ENCODE measurements at places on chromosomes 3 and 15. TPM values are rescaled to one million over a fixed set of nuclear protein-coding genes. Genes with fewer than 3 reads are reported as not detected.
A peak's percentile ranks its signal among the peaks of the same experiment; 100 is the strongest.

DNA sequence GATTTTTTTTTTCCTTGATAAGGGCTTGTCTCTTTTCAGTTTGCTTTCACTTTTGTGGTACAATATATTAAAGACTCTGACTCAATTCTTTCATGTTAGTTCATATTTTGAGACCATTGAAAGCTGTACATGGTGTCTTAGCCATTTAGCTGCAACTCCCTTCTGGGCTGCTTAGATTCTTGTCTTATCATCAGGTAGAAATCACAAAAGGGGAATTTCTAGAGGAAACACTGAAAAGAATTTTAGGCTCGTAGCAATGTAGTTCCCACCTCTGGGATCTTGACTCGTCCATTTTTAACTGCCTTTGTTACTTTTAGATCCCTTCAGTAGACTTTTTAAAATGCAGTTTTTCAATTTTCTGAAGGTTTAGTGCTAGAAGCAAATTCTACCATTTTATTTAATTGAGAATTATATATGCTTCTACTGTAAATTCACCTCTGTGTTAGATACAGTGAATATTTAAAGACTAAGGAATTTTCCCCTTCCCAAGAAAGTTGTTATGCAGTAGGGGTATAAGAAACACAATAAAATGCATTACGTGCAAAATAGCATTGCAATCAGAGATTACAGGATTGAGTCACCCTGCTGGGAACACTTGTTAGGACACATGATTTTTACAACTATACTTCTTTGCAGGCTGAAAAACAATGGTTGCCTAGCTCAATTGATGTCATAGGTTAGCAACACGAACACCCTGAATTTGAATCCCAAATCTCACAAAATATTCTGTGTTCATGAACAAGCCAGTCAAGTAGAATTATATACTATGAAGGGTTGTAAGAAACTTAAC is 772.7 kb downstream of the PDCD6IP start:
- no peak for DNase-seq
- H3K4me1 ChIP-seq: no peaks in the 10 kb centered on the region
- no peaks in the 10 kb centered on the region for H3K27me3 ChIP-seq
- no peak overlapping the region for H3K4me3 ChIP-seq
- H3K36me3 ChIP-seq: no peaks in the 10 kb centered on the region
- no peak overlapping the region for H3K27ac ChIP-seq

Gene HGD
- not detected for total RNA-seq

DNA sequence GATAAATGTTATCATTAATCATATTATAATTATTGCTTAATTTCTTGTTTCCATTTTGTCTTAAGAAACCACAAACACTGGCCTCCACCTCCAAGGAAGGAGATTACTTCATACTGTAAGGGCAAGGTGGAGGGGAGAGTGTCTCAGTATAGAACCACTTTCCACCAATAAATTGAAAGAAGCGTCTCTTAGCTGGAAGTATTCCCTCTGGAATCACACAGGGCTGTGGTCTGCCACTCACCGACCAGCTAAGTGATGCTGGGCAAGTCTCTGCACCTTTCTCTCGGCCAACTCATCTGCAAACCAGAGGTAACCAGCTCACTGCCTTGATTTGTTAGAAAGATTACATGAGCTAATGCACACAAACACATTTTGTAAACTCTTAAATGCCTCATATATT is 63.1 kb downstream of the EIF4E3 start:
- H3K27ac ChIP-seq: no peak overlapping the region
- H3K4me1 ChIP-seq: peaks cover 41% of the 10 kb centered on the region
- H3K27me3 ChIP-seq: no peaks in the 10 kb centered on the region
- H3K4me3 ChIP-seq: no peak overlapping the region
- H3K36me3 ChIP-seq: no peaks in the 10 kb centered on the region

DNA sequence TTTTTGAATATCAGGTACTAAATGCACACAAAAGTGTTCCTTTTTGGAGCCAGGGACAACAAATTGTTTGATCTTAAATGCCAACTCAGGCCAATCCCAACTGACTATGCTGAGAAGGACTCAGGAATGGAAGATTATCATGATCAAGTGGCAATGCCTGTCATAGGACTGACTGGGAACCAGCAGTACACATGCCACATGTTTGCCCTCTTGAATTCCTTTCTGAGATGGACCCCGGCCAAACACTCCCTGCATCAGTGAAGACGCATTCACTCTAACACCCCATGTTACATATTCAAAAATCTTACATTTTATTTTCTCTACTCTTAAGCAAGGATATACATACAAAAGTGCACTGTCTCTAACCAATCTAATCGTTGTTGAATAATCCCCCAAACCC is 36.1 kb downstream of the CLDN18 start:
- H3K27ac ChIP-seq: no peak overlapping the region
- H3K4me3 ChIP-seq: no peak overlapping the region
- no peaks in the 10 kb centered on the region for H3K4me1 ChIP-seq
- H3K27me3 ChIP-seq: no peaks in the 10 kb centered on the region

Gene FBXO40
- not detected for total RNA-seq

DNA sequence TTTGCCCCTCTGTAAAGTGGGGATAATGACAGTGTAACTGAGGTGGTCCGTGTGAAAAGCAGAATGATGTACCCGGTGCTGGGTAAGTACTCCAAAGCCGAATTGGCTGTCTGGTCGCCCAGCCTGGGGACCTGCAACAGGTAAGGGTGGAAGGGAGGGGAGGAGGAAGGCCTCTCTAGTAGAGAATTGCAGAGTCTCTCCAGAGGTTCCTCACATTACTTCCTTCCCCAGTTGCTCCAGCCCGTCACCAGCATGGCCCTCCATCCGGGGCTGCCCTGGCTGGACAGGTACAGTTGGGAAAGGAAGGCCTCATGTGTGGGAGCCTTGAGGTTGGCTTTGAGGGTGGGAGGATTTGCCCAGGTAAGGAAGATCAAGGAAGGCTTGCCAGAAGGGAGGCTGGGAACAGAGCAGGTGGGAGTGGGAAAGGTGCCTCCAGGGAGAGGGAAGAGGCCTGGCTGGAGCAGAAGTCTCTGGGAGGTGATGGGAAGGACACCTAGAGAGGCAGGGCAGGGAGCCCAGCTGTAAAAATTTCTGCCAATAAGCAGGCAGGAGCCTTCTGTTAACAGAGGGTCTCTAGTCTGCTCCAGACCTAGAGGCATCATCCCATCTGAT is 1.7 kb upstream of the PSTPIP1 start:
- peaks cover 27% of the 10 kb centered on the region for H3K4me1 ChIP-seq
- no peak overlapping the region for H3K27ac ChIP-seq
- DNase-seq: peak; percentile 40
- no peaks in the 10 kb centered on the region for H3K27me3 ChIP-seq
- H3K36me3 ChIP-seq: no peaks in the 10 kb centered on the region
- H3K4me3 ChIP-seq: no peak overlapping the region

All from sigmoid colon (tissue), 7 donors.